ENCODE measurements at places on chromosomes 16 and 17. TPM values are rescaled to one million over a fixed set of nuclear protein-coding genes. Genes with fewer than 3 reads are reported as not detected.

Gene TMEM170A
- 10.3 TPM for polyA plus RNA-seq

Gene LPO
- polyA plus RNA-seq: not detected

Gene TBC1D3B
- polyA plus RNA-seq: 3.8 TPM

Gene CD300LF
- polyA plus RNA-seq: 35.1 TPM

Gene HIGD1B
- polyA plus RNA-seq: 25.4 TPM

Gene TBC1D16
- 19.8 TPM for polyA plus RNA-seq

Gene CACNG4
- polyA plus RNA-seq: 2.8 TPM

Gene P2RX1
- 7.0 TPM for polyA plus RNA-seq

Gene CCDC78
- polyA plus RNA-seq: 25.6 TPM

GRCh38 chr16:11309895-11310633, 28.9 kb upstream of the PRM1 start:
- peak; percentile 58 for DNase-seq

DNA sequence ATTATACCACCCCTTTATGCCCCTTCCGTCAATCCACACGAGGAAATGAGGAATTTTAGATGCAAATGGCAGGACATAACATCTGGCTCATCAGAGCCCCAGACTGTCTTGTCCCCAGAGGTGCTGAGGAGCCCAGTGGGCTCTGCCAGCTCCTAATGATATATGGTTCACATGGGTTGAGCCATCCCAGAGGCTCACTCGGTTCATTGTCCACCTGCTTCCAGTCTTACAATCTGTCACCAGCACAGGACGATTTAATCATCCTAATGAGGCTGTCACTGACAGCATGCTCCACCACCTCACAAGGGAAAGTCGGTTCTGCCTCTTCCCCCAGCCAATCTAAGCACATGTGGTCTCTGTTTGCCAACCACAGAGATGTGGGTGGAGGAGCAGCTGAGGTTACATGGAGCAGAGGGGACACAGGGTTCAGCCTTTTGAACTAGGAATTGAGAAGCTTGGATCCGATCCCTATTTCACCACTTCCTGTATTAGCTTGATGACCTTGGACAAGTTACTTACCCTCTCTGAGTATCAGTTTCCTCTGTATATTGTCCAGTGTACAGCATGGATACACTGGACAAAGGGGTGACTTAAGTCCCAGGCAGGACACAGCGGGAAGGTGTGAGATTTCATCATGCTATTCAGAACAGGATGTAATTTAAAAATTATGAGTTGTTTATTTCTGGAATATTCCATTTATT, 27.0 kb upstream of the DHX8 start:
- DNase-seq: no peak

DNA sequence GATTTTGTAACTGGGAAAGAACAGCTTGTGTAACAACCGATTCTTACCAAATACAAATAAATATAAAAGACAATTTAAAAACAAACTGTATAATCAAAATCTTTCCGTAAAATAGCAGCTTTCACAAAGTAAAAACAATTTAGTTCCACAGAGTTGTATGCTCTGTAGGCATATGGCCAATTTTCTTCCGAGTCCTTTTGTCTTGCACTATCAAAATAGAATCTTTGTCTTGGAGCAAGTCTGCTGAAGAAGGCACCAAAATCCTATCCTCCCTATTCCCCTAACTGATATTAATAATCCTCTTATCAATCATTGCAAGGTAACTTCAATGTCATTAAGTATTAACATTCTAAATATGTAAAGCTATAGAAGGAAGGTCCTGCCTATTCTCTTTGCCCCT, 7.6 kb downstream of the THUMPD1 start:
- no peak for DNase-seq

DNA sequence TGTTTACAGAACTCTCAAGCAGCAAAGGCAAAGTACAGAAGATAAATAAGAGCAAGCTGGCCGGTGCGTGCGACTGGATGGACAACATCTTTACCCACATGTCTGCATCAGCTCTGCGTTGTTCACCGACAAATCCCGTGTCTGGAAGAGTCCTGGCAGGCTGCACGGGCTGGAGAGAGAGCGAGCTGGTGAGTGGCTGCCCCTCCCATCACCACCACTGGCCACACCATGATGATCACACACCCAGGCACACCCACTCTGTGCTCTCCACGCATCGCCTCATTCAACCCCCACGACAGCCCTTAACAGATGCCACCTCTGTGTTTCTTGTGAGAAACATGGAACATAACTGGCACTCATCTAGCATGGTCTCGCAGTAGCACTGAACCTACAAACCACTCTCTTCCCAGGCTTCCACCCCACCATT, 59.2 kb downstream of the ANKRD11 start:
- no peak for DNase-seq

GRCh38 chr17:82446649-82447048, 3.9 kb downstream of the CYBC1 start:
- no peak for DNase-seq

- no peak for DNase-seq
Observed at GRCh38 chr17:77141846-77142449, 1.2 kb downstream of the SEC14L1 start.

DNA sequence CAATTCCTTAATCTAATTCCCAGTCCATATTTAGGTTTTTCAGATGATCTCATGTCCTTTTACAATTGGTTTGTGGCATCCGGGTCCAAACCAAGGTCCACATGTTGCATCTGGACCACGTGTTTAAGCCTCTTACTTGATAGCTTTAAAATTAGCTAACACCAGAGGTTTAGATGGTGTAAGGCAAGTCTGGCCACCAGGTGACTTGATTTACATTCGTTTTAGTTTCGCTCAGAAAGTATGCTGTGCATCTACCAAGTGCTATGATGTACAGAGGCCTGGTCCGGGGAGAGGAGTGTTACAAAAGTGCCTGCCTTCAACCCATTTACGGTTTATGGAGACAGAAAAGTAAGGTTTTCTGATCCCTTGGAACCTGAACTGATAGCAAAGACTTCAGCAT, 878 bp upstream of the DNAJA2 start:
- no peak for DNase-seq

DNA sequence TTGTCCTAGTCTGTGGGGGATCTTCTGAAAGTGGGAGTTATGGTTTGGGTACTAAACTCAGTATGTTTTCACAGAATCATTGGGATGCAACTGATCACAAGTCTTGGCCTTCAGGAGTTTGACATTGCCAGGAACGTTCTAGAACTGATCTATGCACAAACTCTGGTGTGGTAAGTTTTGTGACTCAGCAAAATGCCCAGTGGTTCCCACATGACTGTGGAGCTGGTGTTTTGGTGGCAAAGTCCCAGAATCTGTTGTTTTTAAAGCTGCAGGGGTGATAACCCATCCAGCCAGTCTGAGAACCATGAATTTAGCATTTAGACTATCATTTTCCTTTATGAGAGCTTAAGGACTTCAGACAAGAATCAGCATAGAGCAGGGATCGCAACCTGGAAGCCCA, 40.6 kb downstream of the GDE1 start:
- DNase-seq: no peak

DNA sequence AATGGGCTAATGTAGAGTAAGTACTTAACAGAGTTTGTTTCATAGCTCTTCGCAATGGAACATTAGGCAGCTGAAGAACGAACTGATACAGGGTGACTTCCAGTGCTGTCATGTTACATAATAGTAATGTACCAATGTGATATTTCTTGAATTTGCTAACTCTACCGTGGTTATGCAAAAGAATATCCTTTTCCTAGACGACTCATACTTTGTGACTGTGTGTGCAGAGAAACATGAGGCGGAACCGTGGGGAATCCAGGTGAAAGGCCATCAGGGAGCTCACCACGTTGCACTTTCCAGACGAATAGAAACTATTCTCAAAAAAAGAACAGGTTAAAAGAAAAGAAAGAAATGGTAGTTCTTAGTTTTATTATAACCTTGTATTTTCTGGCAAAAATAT, 13.2 kb downstream of the NOB1 start:
- DNase-seq: no peak

DNA sequence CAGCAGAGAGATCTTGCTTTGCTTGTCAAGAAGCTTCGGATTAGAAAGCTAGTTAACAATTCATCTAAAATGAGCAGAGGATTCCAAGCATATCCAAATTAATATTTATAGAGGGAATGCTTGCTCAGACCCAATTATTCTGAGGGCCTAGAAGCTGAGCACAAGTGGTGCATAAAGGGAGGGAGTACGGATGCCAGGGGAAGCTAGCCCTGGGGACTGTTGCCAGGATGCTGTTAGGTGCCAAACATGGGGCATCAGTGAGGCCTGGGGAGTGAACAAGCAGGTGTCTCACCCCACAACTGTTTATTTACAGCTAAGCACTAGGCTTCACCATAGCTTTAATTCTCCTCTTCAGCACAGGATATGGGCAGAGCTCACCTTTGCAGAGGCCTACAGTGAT, 684.1 kb upstream of the C16orf82 start:
- DNase-seq: no peak

- no peak for DNase-seq
Observed at GRCh38 chr17:49722066-49722465, 14.3 kb upstream of the SLC35B1 start.

DNA sequence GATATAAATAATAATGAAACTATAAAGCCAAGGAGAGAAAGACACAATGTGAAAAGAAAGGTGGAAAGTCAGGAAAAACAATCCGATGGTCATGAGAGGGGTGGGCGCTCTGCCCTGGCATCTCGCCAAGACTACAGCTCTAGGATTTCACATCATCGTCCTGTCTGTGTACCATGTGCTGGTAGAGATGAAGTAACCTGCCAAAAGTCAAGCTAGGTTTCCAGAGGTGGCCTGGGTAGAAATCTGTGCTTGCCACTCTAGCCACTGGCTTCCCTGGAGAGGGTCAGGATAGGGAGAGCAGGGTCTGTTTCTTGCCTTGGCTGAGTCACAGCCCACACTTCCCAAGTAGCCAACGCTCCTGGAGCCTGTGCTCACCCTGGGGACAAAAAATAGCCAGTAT, 31.0 kb upstream of the TRAP1 start:
- peak; percentile 11 for DNase-seq

- no peak for DNase-seq
Observed at GRCh38 chr16:3810198-3810664, 70.3 kb downstream of the CREBBP start.

All from lung (tissue), 17 donors.